ENCODE measurements at places on chromosomes 5 and 9.

DNA sequence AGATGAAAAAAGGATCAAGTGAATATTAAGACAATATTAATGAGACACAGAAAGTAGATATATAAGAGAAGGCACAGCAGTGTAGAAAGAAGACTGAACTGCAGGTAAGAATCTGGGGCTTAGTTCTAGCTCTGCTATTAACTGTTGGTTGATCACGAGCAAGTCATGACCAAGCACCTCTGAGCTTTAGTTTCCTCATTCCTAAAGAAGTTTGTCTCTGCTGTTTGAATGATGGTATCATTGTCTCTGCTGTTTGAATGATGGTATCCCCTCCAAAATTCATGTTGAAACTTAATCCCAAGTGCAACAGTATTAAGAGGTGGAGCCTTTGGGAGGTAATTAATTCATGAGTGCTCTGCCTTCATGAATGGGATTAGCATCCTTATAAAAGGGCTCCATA is 2.5 kb upstream of the NME5 start:
- DNase-seq = no peak

DNA sequence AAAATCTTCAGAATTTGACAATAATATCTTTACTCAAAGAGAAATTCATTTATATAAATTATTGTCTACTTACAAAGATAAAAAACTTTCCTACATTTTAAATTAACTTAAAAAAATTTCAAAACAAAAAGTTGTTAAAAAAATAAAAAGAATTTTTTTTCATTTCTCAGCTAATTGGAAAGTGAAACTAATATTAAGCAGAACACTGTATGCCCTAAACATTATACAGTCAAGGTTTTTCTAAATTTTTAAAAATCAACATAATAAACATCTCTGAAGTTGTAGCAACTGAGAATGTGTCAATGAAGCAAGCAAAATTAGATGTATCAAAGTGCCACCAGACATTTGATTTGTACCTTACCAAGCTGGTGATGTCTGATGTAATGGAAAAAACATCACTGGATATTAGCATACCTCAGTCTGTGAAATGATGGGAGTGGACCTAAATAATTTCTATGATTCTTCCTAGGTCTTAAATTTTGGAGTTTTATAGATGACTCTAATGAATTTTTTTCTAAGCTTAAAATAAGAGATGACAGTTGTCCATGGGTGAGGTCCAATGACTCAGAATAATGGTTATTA is 290.1 kb downstream of the ADAMTS6 start:
- no peak for DNase-seq

- no peak for DNase-seq
Observed at GRCh38 chr5:56674441-56674840, 140.9 kb upstream of the MAP3K1 start.

DNA sequence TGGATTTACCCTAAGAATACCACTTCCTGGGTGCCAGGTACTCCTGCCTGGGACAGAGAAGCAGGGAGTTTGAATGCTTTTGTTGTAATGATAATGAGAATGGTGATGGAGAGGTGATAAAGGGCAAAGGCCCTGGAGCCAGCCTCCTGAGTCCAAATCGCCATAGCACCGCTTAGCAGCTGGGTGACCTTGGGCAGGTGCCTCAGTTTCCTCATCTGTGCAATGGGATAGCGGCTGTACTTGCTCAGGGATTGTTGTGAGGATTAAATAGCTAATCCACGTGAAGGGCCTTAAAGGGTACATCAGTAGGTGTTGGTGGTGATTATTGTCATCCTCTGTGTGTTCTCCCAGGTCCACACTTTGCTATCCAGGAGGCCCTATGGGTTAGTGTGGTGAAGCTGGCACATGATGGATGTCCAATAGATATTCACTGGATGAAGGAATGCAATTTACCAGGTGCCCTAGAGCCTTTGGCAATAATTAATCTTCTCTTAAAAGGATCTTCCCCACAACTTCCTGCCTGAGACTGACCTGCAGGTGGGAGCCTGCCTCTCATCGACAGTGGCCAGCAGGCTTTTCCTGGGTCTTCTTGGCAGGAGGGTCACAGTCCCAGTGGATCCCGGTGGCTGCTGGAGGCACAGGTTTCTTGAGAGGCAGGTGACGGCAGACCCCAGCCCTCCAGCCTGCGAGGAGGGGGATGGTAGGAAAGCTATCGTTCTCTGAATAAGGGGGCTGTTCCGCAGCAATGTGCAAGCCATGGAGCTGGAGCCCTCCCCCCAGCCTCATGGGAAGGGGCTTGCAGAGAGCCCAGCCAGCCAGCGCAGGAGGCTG is 160.2 kb downstream of the MACROH2A1 start:
- DNase-seq = no peak

DNA sequence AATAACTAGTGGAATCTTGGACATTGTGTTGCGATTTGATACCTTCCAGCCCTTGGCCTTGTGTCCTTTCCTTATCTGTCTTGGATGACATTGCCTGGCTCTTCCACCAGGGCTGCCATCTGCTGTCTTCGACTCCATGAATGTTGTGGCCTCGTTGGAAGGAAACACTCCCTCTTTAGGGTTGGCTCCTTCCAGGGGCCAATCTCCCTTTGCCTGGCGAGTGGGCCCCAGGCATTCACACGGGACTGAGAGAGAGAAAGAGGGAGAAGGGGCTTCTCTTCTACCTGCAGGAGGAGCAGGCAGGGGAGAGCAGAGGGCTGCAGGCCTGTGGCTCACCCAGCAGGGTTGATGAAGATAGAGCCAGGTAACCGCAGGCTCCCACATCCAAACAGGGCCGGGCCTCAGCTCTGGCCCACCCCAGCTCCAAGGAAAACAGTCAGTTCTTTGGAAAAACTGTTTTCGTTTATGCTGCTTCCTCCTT is 31.3 kb downstream of the FGF1 start:
- no peak for DNase-seq

DNA sequence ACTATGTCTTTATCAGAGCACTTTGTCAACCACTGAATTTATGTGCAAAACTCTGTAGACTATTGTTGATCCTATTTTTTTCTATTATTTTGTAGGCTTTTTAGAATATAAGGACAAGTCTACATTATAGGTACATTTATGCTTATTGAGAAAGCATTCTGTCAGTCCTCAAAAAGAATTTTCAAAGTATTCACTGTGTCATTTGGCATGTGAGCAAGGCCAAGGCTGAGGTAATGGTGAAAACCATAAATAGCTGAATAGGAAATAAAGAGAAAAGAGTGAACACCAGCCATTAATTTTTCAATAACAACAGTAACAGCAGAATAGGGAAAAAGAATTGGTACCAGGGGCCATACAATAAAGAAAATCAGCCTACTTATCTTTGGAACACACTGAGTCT is 21.0 kb downstream of the SKIC3 start:
- DNase-seq = no peak

GRCh38 chr5:54785729-54786591 is 199.4 kb downstream of the ESM1 start:
- DNase-seq = no peak

Measured in NCI-H510A (cell line).